ENCODE measurements at places on chromosomes 1 and 21. TPM values are rescaled to one million over a fixed set of nuclear protein-coding genes. Genes with fewer than 3 reads are reported as not detected.

- peak; percentile 91 for ATAC-seq
These were observed 88.0 kb upstream of the ZNF648 start for GRCh38 chr1:182149411-182149965.

- ATAC-seq, result no peak
These were observed 66.6 kb downstream of the SCMH1 start for GRCh38 chr1:41175546-41175945.

The LRRC71 gene
- not detected for total RNA-seq

The DNM3 gene
- 5.8 TPM for total RNA-seq

The AHDC1 gene
- 22.3 TPM for total RNA-seq

Data from activated T-helper 17 cell treated with anti-CD3 and anti-CD28 coated beads, Interleukin-2, amount 50 U/mL, for 72 hours (primary cell).